CD4-positive, alpha-beta T cell treated with Interleukin-2 at 100 ng/mL for 4 hours (primary cell): ENCODE measurements at places on chromosomes 13 and 19.

- DNase-seq = peak; percentile 4
Measured at GRCh38 chr19:10193790-10194499, 808 bp downstream of the DNMT1 start.

DNA sequence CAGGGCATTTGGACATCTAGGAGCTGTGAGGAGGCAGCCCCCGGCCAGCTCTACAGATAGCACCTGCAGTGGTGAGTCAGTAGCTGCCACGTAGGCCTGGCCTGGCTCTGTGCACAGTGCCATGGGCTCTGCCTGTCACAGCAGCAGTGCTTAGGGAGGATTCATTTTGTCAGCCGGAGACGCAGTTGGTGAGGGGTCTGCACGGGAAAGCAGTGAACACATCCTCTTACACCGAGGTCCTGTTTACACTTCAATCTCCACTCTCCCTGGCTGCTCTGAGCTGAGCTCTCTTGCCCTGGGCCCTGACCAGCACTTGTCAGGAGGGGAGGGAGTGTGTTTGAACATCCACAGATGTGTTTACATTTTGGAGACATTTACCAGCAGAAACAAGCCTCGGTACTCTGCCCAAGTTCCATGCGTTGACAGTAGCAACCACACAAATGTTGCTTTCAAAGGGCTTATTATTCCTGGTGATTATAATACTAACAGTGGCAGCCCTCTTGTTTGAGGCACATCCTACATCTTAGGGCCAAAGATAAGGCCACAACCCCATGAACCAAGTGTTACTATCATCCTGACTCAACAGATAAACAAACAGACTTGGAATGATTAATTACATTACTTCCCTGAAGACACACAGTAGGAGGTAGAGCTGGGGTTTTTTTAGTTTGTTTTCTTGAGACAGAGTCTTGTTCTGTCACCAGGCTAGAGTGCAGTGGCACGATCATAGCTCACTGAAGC is 148.9 kb downstream of the USP12 start:
- no peak for DNase-seq

DNA sequence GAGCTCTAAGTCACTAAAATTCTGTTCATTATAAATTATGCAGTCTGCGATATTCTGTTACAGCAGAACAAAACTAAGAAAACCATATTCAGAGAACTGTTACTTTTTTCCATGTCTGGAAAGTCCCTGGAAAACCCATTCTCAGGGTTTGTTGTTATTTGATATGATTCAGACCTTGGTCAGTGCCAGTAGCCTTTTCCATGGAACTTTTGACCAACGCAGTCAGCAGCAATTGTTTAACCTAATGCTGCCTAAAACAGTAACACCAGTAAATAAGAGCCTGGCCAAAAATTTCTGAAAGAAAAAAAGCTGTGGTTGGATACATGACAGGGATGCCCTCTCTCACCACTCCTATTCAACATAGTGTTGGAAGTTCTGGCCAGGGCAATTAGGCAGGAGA is 402.7 kb downstream of the TBC1D4 start:
- no peak for DNase-seq

DNA sequence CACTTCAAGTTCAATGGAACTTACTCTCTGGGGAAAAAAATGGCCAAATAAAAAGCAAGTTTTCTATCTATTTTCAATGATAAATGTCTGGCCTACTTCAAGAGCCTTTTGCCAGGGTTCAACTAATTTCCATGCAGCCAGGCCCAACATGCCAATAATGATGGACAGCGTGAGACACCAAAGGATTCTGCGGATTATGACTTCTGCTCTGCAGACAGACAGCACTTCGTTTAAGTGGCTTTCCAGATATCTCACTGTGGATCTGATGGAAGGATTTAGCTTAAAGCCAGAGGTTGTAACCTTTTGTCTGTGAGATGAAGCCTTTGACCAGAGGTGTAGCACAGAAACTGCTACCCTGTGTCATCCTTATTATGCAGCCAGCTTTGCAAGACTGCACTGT is 614.2 kb downstream of the DCT start:
- no peak for DNase-seq

DNA sequence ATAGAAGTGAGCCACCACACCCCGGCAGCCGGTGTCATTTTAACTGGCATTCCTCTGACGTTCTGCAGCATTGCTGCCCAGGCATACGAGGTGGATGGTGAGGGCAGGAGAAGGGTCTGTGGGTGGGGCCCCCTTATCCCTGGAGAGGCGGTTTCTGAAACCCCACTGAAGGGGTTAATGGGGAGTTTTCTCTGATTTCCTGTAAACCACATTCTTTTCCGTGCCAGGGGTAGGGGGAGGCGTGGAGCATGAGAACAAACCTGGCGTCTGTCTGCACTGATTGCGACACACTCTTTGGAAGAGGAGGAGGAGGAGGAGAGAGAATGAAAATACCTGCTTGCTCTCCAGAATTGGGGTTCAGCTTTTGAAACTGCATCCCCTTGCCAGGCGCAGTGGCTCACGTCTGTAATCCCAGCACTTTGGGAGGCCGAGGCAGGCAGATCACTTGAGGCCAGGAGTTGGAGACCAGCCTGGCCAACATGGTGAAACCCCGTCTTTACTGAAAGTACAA is 2.7 kb upstream of the C3 start:
- DNase-seq = no peak

GRCh38 chr13:24610956-24611355 is 69.3 kb upstream of the ATP12A start:
- no peak for DNase-seq

GRCh38 chr19:1038978-1039645 is 795 bp upstream of the ABCA7 start:
- no peak for DNase-seq
